ENCODE measurements at places on chromosomes 7 and 10.

DNA sequence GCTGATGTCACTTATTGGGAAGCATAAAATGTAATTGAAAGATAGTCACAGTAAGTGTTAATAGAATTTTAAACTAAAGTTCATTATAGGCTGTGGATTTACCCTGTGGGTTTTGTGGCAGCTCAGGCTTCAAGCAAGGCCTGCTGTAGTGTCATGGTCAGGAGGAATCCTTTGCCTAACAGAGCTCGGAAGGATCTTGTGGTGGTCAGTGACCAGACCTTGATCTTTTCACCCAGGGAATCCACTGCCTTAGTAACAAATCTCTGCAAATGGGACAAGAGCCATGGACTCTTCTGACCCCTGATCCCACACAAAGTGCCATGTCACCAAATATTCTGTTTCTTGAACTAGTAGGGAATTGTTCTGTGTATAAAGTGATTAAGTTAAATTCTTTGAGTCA lies 20.6 kb upstream of the HDAC9 start:
- no peak for DNase-seq

- DNase-seq: no peak
Observed at GRCh38 chr7:19772841-19773760, at the start of gene TMEM196. Gene TMEM196 (minus strand): TSS chr7:19773617. CDS start chr7:19772696, 921 bp downstream.

DNA sequence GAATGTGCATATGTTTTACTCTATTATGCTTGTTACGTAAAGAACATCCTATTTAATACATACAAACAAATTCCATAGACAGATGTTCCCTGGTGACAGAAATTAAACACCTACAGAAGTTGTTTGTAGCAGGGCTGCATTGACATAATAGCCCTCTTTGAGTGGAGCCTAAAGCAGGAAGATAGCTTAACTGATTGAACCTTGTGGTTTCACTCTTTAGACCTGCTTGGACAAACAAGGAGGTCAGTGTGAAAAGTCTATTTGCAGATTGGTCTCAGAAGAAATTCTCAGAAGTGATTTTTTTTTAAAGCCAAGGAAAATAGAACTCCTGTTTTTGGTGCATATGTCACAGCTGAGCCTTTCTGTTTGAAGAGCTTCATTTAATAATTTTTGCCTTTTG lies 121.3 kb downstream of the PPP1R9A start:
- no peak for DNase-seq

- no peak for DNase-seq
Observed at GRCh38 chr7:56062382-56062781, 1.7 kb upstream of the SUMF2 start.

DNA sequence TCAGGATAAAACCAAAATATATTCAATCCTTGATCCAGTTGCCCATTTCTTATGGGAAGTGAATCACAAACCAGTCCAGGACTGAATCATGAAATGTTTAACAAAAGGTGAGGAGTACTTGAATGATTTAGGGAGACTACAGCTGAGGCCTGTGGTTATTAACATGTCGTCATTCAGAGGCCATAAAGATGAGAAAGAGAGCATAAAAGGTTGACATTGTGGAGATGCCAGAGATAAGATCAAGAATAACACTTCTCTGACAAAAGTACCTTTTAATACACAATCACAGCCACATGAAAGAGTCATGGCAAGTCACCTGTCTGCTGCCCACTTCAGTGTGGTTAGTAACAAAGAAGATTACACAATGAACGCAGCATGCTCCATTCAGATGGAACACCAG lies 1195.7 kb upstream of the SORCS1 start:
- DNase-seq: no peak

DNA sequence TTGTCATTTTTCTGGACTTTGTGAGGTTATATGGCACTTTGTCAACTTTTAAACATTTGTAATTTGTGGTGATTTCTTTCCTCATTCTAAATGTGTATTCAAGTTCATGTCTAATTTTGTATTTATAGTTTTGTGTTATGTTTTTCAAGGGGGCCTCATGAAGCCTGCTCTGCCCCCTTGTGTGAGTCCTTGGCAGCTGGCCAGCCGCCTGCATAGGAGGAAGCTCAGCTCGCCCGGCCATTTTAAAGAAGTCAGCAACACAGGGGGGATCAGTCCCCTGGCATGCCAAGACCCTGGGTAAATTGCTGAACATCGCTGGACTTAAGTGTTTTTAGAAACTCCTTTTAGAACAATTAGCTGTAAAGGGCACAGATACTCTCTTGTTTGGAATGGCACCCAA lies 123.0 kb downstream of the ANLN start:
- DNase-seq: no peak

GRCh38 chr10:21702633-21703111 lies 168.6 kb downstream of the MLLT10 start:
- no peak for DNase-seq

DNA sequence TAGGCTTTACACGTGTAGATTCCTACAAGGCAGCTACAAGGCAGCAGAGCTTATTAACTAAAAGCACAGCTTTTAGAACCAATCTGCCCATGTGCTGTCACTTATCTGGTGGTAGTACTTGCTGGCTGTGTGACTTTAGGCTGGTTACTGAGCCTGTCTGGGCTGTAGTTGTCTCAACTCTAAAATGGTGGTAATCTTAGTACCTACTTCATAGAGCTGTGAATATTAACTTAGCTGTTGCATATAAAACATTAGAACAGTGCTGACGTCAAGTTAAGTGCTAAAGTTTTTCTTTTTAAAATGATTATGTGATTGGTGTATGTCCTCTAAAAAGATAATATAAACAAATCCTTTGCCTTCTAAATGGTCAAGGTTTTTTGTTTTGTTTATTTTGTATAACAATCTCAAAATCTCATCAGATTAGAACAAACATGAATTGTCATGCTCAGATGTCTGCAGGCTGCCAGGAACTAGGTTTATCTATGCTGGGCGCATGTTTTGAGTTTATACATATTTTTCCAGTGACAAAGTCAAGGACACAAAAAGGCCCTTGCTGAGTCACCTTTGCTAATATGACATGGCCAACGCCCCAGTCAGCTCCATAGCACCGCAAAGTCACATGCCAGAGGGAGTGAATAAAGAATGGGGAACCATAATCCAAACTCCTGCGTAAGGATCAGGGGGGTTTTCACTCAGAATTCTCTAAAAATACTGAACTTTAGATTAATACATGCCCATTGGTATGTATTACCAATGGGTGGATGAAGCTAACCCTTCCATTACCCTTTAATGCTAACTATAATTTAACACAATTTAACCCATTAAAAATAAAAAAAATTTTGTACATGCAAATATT lies 39.8 kb upstream of the ARL4A start:
- no peak for DNase-seq

GRCh38 chr7:33673029-33673700 lies 232.2 kb upstream of the BMPER start:
- no peak for DNase-seq

GRCh38 chr7:69946901-69947300 lies 348.6 kb downstream of the AUTS2 start:
- DNase-seq: no peak

- no peak for DNase-seq
Observed at GRCh38 chr10:33493978-33494377, 159.5 kb upstream of the NRP1 start.

DNA sequence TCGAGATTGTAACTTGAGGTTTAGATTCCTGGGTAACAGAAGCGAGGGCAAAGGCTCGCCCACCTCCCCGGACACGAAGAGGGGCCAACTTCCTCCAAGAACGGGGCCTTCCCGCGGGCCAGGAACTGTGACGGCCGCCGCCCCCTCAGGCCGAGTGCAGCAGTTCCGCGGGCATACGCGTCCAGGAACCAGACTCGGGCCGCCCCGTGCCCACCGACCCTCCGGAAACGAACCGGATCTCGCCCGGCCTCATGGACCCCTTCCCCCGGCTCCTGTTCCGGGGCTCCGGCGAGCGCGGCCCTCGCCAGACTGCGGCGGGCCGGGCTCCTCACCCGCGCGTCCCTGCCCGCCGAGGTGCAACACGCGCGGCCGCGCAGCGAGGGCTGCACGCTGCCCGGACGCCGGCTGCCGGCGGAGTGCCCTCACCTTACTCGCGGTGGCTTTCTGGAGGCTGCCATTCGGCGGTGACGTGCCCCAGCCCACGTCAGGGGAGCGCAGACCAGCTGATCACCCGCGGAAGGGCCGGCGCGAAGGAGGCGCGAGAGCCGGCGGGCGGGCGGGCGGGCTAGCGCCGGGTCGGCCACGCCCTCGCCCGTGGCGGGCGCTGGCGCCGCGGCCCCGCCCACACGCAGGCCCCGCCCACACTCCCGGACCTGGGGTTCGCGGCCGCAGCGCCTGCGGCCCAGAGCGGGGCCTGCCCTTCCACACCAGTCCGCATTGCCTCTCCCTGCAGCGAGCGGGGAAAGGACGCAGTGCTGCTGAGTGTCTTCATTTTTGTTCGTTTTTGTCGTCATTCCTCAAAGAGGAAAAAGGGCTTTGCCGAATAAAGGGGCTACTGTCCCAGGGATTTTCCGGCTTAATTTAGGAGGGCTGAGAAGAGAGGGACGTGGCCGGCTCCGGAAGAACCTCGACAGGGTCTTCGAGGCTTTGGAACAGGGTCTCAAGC lies at the start of gene XPNPEP1:
Gene XPNPEP1, minus strand, starts transcription at position 536 of the 946 bp plus-strand sequence. Its CDS starts 78 bp downstream, at position 458.
- DNase-seq: peak; percentile 46

- DNase-seq: no peak
Observed at GRCh38 chr10:87079106-87079836, 15.4 kb downstream of the GLUD1 start.

GRCh38 chr10:51020200-51020599 lies 54.1 kb upstream of the PRKG1 start:
- no peak for DNase-seq

GRCh38 chr7:89988074-89988473 lies 166.2 kb upstream of the STEAP1 start:
- DNase-seq: no peak

- no peak for DNase-seq
Observed at GRCh38 chr10:110803830-110804338, 67.8 kb upstream of the PDCD4 start.

DNA sequence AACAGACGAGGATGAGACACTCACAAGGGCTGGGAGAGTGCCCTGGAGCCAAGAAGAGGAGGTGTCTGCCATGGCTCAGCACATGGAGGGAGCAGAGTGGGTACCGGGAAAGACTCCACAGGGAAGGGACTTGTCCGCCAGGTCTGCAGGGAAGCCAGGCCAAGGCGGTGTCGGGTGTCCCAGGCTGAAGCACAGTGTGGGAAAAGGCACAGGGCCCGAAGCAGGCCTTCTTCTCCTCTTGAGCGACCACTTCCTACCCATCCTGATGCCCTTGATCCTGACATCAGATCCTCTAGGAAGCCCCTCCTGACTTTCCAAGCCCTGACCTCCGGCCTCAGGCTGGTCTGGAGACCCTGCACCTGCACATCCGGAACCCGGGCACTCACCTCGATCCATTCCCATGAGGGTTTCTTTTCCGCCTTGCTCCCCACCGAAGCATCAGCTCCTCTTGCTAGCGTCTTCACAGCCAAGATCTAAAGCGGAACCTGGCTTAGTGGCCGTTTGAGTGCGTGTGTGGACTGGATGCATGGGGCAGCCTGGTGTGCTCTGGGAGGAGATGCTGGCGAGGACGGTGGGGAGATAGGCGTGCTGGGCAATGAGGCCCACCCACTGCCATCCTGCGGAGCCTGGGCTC lies 8.5 kb downstream of the CALML3 start:
- DNase-seq: no peak

- DNase-seq: no peak
Observed at GRCh38 chr7:771234-772004, 44.3 kb upstream of the PRKAR1B start.

Measured in NCI-H1930 (cell line).